ENCODE measurements at places on chromosomes 1 and 21.

GRCh38 chr1:161121834-161122233 lies 3.9 kb downstream of the NIT1 start:
- DNase-seq, result peak; percentile 88

GRCh38 chr21:29092102-29092959 lies 18.9 kb upstream of the CCT8 start:
- DNase-seq, result no peak

- no peak for DNase-seq
Observed at GRCh38 chr1:68383092-68383491, 66.7 kb downstream of the RPE65 start.

GRCh38 chr1:226804907-226805759 lies 65.3 kb upstream of the PSEN2 start:
- no peak for DNase-seq

DNA sequence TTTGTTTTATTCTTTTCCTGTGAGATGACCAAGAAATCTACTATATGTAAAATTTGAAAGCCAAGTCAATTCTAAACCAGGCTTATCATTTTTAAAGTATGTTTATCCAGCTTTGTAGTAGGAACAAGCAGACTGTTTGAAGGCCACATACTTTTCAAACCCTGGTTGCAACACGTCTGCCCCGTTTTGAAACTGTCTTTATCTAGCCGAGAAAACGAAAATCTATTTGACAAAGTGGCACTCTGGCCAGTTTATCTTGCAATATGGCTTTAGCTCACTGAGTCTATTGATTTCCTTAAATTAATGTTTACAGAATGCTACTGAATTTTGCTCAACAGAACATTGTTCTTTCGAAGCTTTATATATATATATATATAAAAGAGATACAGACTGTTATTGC lies 39.7 kb downstream of the PROX1 start:
- no peak for DNase-seq

DNA sequence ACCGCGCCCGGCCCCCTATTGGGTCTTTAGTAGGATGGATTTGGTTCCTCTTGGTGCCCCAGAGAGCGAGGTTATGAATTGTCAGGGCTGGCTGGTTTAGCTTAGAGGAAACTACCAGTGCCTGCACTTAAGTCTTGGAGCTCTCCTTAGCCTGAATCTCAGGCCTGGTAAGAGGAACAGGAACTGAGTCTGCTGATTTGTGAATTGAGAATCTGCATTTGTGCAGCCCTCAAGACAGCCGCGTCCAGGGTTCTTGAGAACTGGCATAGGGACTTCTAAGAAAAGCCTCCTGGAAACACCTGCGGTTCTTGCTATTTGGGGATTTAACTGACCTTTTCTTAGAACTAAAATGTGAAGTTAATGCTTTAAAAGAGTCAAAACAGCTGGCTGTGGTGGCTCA lies 1.7 kb downstream of the NECAP2 start:
- DNase-seq, result peak; percentile 85

- no peak for DNase-seq
Observed at GRCh38 chr1:162678439-162678838, 46.2 kb downstream of the DDR2 start.

DNA sequence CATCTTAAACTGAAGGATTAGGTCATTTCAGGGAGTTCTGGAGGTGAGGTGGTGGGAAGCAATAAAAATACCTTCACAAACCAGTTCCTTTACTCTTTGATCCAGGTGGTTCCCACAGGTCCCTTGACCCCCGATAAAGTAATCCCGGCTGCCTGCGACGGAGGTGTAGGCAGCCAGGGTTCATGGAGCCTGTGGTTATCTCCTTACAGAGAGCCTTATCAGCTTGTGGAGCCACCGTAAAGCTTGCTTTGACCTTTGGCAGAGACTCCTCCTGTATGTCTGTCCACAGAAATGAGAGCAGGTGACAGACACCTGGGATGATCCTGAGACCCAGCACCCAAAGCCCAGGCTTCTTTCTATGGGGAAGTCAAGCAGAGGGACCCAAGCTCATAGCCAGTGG lies 243.4 kb downstream of the KIF26B start:
- DNase-seq, result no peak

- DNase-seq, result no peak
Observed at GRCh38 chr1:243508303-243508713, 252.5 kb downstream of the SDCCAG8 start.

GRCh38 chr1:175221557-175222175 lies 29.1 kb upstream of the KIAA0040 start:
- no peak for DNase-seq

Data from MV-4-11 (cell line).